Adrenal gland (tissue), 19 donors: ENCODE measurements at places on chromosomes 13 and 19. TPM values are rescaled to one million over a fixed set of nuclear protein-coding genes. Genes with fewer than 3 reads are reported as not detected.

DNA sequence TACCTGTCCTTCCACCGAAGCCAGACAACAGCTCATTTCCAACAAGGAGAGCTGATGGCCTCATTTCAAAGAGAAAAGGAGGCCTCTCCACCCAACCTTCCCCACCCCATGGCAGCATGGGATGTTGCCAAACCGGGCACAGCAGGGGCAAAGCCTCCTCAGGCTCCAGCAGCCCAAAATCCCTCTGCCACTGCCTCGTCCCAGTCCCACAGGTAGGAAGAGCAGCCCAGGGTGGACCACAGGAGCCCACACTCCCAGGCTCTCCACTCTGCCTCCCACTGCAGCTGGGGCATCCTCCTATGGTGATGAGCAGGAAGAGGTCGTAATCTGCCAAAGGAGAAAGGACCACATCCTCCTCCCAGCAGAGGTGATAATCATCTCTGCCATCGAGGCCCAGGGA lies 50.9 kb downstream of the PEPD start:
- no peaks in the 10 kb centered on the region for H3K4me1 ChIP-seq
- no peak overlapping the region for H3K27ac ChIP-seq
- no peak overlapping the region for H3K4me3 ChIP-seq
- H3K36me3 ChIP-seq, result no peaks in the 10 kb centered on the region
- no peak for DNase-seq

DNA sequence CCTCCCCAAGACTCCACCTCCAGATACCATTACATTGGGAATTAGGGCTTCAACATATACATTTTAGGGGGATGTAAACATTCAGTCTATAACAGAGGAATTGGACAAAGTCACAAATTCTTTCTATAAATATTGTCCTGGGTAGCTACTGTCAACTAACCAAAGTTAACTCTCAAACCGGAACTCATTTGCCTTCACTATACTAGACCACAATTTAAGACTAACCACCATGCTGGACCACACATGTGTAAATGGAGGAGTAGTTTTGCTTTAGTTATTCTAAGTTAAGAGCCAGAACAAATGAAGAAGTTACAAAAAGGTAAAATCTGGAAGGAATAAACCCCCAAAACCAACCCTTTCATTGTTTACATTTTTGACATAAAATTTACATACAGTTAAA lies 222.8 kb downstream of the NDFIP2 start:
- no peaks in the 10 kb centered on the region for H3K4me1 ChIP-seq
- no peaks in the 10 kb centered on the region for H3K27me3 ChIP-seq
- no peak overlapping the region for H3K27ac ChIP-seq
- no peak overlapping the region for H3K4me3 ChIP-seq
- H3K36me3 ChIP-seq, result no peaks in the 10 kb centered on the region

DNA sequence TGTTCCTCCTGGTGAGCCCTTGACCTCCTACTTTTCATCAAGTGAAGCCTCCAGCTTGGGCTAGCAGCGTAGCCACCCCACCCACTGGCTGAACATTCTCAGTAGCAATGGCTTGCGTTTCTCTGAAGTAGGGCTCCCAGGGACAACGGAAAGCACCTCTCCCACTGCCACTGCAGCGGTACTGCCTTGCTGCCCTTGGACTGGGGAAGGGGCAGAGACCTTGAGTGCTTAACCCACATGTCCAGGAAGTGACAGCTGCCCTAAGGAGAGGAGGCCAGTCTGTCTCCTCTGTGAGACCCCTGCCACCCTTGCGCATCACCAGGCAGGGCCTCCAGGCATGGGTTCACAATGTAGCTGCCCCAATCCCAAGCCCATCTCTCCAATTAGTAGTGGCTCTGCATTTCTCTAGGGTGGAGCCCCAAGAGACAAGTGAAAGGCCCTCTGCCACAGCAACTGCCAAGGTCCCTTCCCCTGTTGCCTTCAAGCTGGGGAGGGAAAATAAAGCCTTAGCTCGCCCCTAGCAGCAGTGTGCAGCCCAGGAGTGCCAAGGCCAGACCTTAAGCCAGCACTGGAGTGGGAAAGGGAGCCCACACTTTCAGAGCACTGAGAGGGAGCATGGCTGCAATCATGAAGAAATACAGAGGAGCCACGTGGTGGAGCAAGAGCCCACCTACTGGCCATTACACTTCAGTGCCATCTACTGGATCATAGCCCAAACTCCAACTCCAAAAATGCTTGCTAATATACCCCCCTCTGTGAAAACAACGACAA lies 175.9 kb upstream of the TRPC4 start:
- no peaks in the 10 kb centered on the region for H3K27me3 ChIP-seq
- DNase-seq, result no peak
- no peaks in the 10 kb centered on the region for H3K36me3 ChIP-seq
- H3K4me3 ChIP-seq, result no peak overlapping the region

The CCDC169 gene
- polyA plus RNA-seq, result 2.5 TPM

The UNC13A gene
- 1.5 TPM for polyA plus RNA-seq

The ZNF418 gene
- 6.7 TPM for polyA plus RNA-seq
